Activated T-cell treated with anti-CD3 and anti-CD28 coated beads for 48 hours (primary cell): ENCODE measurements at places on chromosomes 5 and 9.

- DNase-seq = no peak
Measured at GRCh38 chr5:92908952-92909601, 671.9 kb downstream of the NR2F1-AS1 start.

DNA sequence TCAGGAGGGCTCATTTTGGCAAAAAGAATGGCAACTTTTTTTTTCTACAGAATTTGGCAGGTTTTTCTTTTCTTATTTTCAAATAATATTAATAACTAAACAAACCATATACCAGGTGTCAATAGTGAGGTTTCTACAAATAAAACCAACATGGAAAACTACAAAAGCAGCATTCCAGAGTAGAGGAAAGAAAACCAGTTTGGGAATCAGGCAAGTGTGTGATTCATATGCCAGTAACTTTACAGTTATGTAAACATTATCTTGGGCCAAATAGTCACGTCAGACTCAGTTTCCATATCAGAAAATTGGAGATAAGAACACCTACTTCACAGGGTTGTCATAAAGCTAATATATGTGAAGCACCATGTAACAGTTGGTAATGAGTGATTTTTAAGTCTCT, 51.7 kb downstream of the FBXW11 start:
- no peak for DNase-seq

GRCh38 chr5:17367256-17367840, 130.7 kb upstream of the TAF11L2 start:
- no peak for DNase-seq

DNA sequence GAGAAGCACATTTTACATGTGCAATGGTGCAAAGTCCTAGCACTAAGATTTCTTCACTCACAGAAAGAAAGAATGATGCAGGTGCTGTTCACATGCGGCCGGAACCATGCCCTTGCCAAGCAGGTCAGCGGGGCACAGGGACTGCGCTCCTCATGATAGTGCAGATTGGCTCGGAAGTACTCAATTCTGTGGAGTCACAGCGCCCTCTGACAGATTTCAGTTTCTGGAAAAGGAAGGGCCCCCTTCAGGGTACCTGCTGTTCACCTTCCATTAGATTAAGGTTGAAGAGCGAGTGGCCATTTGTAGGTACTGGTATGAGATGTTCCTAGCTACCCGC, 75.7 kb downstream of the TMC1 start:
- no peak for DNase-seq

DNA sequence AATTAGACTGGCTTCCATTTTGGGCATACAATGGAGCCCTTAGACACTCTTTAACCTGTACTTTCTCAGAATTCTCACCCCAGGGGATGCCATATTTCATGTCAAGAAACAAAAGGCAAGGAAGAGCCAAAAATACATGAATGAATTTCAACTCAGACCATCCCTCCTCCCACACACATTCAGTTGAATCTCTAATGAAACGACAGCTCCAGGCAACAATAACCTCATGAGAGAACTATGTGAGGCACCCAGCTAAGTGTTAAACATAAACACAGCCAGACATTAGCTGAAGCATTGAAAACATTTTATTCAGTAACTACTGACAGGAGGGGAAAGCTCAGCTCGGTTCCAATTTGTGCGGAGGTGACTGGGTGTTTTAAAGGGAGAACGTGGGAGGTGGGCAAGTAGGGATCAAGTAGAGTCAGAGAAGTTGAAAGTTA, 1359.1 kb upstream of the CDH9 start:
- DNase-seq = no peak

DNA sequence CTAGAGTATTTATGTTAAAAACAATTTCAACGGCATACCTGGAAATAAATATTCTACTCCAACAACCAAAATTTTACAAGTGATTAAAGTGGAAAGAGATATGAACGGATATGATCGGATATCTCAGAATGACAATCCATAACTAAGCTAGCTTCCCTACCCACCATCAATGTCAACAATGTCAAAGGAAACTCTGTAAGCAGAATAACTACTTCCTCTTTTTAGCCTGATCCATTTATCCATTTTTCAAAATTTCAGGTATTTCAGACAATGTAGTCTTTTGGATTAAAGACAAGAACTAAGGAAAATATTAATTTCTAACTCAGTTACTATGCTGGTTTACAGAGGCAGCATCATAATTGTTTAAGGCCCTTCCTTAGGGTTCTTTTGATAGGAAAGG, 188.7 kb downstream of the DENND1A start:
- no peak for DNase-seq

- no peak for DNase-seq
Measured at GRCh38 chr9:127307802-127308201, 43.2 kb downstream of the GARNL3 start.

DNA sequence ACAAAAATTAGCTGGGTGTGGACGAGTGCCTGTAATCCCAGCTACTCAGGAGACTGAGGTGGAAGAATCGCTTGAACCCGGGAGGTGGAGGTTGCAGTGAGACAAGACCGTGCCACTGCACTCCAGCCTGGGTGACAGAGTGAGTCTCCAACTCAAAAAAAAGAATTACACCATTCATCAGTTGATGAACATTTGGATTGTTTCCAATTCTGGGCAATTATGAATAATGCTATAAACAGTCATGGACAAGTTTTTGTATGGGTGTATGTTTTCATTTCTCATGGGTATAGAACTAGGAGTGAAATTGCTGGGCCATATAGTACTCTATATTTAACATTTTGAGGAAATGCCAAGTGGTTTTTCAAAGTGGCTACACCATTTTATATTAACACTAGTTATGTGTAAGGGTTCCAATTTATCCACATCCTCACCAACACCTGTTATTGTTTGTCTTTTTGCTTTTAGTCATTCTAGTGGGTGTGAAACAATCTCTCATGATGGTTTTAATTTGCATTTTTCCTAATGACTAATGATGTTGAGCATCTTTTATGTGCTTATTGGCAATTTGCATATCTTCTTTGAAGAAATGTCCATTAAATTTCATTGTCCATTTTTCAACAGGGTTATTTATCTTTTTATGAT, 9.0 kb upstream of the CCDC125 start:
- DNase-seq = no peak

DNA sequence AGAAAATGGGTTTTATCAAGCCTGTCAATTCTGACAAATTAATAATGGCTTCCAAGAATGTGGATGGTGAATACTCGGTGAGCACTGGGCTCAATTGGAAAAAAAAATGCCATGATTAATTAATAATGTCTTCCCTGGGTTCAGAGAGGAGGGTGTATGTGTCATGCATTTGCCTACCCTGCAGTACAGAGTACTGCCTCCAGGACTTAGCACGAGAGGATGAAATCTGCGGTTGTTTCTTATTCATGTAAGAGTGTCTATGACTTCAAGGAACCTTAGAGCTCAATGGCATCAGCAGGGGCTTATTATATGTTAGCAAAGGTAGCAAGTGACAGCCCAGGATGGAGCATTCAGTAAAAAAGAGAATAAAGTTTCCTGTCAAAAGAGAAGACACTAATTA, 132.7 kb downstream of the GRIA1 start:
- DNase-seq = no peak

GRCh38 chr5:34582371-34582770, 73.8 kb upstream of the RAI14 start:
- no peak for DNase-seq

GRCh38 chr9:121135642-121136041, 60.9 kb downstream of the CNTRL start:
- DNase-seq = no peak

GRCh38 chr5:10106285-10106684, 143.4 kb downstream of the ATPSCKMT start:
- DNase-seq = no peak

DNA sequence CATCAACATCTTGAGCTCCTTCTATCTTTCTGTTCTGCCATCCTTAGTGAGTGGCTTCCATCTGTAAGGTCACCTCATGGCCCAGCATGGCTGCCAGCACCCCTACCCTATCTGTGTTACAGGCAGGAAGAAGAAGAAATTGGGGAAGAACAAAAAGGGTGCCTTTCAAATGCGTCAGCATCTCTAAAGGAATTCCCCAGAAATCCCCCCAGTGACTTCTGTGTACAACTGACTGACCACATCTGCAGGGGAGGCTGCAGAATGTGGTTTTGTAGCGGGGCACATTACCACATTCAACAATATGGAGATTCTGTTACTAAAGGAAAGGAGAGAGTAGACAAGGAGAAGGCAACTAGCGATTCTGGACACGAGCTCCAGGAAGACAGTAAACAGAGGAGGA, 40.1 kb downstream of the ALG2 start:
- peak; percentile 10 for DNase-seq

- no peak for DNase-seq
Measured at GRCh38 chr5:58921159-58921558, 338.3 kb downstream of the RAB3C start.

DNA sequence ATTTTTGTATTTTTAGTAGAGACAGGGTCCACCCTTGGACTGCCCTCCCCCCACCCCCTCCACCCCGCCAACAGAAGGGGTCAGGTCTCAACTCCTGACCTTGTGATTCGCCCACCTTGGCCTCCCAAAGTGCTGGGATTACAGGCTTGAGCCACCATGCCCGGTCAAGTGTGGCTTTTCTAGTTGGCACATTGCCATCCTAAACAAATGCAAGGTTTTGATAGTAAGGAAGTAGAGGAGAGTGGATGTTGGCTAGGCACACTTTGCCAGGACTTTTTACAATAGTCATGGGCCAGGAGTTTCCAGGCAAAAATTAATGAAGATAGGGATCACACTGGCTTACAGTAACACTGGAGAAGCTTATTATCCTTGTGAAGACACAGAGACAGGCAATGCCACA, 62.4 kb downstream of the GALNT12 start:
- DNase-seq = no peak

- no peak for DNase-seq
Measured at GRCh38 chr5:1161833-1162229, 39.6 kb upstream of the SLC6A19 start.

- no peak for DNase-seq
Measured at GRCh38 chr9:117403403-117403811, 11.4 kb downstream of the ASTN2 start.

- DNase-seq = no peak
Measured at GRCh38 chr9:13628526-13628925, 349.0 kb upstream of the MPDZ start.

GRCh38 chr9:136799854-136800657, 3.9 kb downstream of the CCDC183 start:
- peak; percentile 84 for DNase-seq

- DNase-seq = no peak
Measured at GRCh38 chr5:95664204-95664786, 17.7 kb downstream of the RFESD start.

GRCh38 chr9:120434532-120434931, 145.4 kb downstream of the CDK5RAP2 start:
- DNase-seq = no peak

- no peak for DNase-seq
Measured at GRCh38 chr9:93376411-93376810, 75.1 kb upstream of the FAM120A start.

- DNase-seq = no peak
Measured at GRCh38 chr5:151363673-151364072, 16.3 kb upstream of the SLC36A2 start.

DNA sequence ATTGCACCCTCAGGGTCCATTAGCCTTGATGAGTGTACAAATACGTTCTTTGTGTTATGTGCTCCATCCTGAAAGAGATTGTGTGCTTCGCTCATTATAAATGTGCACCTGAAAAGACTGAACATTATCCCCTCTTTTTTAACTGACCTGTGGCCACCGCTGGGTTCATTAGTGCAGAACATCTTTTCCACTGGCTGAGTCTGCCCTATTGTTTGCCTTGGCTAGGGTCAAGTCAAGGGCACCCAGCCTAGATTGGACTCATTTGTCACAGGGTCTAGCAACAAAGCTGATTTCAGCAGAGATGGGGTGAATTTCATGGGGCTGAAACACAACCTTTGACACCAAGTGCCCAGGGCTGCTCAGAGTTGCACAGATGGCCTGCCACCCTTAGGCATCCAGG, 764.1 kb upstream of the ARRDC3 start:
- DNase-seq = no peak

DNA sequence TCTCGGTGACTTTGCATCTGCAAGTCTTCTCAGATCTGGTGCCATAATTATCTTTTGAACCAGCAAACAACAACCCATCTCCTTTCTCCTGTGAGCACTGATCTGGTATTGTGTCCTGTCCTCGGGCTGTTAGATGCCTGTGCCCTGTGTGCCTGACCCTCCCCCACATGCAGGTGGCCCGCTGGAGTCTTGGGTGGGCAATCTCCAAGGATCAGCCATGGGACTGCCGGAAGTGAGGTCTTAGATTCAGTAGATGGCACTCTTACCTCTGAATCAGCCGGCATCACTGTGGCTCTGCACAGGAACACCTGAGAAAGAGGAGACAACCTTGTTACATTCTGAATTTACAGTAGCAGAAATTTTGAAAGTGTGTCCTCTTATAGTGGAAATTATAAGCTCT, 172.4 kb downstream of the IRX2 start:
- DNase-seq = no peak
